GM12865 (cell line): ENCODE measurements at places on chromosomes 6 and 20.

DNA sequence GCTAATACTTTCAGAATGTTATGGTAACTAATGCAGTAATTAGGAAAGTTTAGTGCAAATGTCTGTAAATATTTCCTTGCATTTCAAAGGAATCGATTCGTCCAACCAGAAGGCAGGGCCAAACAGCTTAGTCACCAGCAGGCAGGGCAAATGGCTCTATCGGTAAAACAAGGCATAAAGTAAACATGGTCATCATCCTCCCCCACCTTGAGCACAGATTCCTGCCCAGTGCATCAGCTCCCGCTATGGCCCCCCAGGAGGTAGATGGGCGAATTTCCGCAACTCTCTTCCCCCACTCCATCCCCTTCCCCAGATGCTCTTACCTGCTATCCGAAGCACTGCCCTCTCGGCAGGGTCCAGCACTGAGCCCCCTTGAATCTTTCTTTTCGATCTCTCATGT is 103.8 kb upstream of the BEND6 start:
- peak; percentile 40 for DNase-seq

DNA sequence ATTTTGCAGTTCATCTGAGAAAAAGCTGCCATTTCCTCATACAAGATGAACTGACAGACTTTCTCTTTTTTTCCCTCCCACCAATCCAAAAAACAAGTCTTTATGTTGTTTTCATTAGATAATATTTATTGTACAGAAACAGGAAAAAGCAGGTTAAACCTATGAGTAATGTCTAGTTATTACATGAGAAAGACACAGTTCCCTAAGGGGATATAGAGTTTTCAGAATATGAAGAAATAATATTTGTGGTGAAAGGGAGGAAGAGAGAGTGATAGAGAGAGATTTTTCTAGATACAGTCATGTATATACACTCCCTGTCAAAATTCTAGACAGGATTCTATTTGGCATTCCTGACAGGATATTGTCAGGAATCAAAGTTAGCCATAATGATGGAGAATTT is 392.4 kb downstream of the BMP2 start:
- no peak for DNase-seq

DNA sequence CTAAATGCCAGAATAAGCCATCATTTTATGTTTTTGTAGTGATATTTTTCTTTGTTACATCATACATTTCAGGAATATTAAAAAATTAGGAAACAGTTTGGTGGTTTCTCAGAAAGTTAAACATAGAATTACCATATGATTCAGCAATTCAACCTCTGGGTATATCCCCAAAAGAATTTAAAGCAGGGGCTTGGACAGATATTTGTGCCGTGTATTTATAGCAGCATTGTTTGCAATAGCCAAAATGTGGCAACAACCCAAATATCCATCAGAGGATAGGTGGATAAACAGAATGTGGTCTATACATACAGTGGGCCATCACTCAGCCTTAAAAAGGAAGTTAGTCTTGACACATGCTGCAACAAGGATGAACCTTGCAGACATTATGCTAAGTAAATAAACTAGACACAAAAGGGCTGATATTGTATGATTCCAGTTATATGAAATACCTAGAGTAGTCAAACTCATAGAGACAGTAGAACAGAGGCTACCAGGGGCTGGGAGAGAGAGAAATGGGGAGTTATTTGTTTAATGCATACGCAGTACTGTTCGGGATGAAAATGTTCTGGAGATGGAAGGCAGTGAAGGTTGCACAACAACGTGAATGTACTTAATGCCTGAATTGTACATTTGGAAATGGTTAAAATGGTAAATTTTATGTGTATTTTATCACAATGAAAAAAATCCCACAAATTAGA is 18.9 kb upstream of the TRAF3IP2 start:
- no peak for DNase-seq

GRCh38 chr6:11804135-11804534 is 25.5 kb upstream of the ADTRP start:
- no peak for DNase-seq

DNA sequence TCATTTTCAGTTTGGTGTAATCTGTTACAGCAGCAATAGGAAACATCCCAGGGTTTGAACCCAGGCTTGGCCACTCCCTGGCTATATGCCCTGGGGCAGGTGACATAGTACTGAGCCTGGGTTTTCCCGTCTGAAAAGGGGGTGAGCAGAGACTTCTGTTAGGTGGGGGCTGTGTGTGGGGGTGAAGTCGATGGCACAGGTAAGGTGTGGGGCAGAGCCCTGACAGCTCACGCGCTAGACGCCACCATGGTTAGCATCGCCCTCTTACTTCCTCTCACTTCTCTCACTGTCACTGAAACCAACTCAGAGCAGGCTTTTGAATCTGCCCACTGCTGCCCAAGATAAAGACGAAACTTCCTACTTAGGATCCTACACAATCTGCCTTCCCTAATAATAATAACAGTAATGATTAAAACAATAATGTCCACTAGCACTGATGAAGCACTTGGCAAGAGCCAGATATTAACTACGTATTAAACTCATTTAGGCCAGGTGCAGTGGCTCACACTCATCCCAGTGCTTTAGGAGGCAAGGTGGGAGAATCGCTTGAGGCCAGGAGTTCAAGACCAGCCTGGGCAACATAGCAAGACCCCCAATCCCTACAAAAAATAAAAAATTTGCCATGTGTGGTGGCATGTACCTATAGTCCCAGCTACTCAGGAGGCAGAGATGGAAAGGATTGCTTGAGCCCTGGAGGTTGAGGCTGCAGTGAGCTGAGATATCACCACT is 117.9 kb upstream of the PTPN1 start:
- DNase-seq, result peak; percentile 33

GRCh38 chr6:40460380-40460779 is 126.8 kb downstream of the LRFN2 start:
- no peak for DNase-seq

- no peak for DNase-seq
Measured at GRCh38 chr20:10352934-10353824, 80.8 kb downstream of the MKKS start.

GRCh38 chr6:113909224-113909856 is 52.2 kb downstream of the MARCKS start:
- DNase-seq, result peak; percentile 72

GRCh38 chr20:10536531-10536930 is 101.4 kb downstream of the SLX4IP start:
- DNase-seq, result no peak

GRCh38 chr6:30931969-30932645 is at the start of gene SFTA2:
SFTA2 (minus strand) TSS chr6:30932170; CDS start chr6:30932096, 74 bp downstream.
- no peak for DNase-seq

GRCh38 chr6:42441697-42442081 is 10.0 kb downstream of the TRERF1 start:
- DNase-seq, result no peak
